ENCODE measurements at places on chromosomes 5 and 9.

GRCh38 chr5:115948091-115948534, 14.2 kb upstream of the LVRN start:
- no peak for DNase-seq

GRCh38 chr5:57175551-57176309, 1.9 kb downstream of the GPBP1 start:
- DNase-seq = no peak

DNA sequence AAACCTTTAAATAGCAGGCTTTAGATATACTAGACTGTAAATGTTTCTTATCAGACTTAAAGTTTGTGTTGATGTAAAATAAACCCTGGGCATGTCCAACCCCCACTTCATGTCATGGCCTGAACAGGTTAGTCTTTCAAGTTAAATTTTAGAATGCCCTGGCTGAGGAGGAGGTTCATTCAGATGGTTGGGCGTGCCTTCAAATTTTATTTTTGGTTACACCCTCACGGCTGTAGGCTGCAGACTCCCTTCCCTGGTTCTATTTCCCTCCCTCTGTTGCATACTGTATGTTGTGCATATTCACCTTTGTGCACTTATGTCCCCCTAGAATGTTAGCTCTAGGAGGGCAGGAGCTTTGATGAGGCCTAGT, 5.3 kb upstream of the BICD2 start:
- no peak for DNase-seq

DNA sequence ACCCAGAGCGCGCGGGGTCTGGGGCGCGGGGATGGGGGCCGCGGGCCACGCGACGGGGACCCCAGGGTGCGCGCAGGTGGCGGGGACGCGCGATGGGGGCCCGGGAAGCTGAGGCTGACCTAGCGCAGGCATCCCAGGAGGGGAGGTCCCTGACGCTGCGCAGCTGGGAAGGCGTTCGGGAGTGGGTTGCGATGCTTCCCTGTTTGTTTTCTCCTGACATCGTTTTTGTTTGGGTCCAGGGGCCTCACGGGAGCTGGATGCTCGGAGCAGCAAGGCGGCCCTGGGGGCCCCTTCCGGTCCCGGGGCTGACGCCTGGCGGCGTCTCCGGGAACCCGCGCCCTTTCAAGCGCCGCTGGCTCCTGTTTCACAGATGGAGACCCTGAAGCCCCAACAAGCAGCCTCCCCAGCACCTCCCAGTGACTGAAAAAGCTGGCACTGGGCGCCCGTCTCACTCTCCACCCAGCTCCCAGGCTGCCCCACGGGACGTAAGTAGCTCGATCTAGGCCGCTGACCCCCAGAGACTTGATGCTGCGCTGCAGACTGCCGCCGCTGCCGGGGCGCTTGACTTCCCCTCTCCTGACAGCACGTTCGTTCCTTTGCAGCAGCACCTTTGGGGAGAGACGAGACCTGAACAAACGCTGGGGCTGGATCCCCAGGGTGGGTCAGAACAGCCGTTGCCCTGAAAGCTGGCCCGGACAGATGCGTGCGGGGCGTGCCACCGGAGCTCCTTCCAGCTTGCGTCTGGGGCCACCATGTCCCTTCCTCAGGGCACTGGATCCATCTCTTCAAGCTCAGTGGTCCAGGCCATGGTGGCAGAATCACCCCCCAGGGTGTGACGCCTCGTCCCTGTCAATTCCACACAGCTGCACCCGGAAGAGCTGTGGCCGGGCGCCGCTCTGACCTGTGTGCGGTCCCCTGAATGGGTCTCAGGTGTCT, 593 bp downstream of the BRD3OS start:
- DNase-seq = no peak

GRCh38 chr5:93279296-93279963, 301.6 kb downstream of the NR2F1-AS1 start:
- no peak for DNase-seq

DNA sequence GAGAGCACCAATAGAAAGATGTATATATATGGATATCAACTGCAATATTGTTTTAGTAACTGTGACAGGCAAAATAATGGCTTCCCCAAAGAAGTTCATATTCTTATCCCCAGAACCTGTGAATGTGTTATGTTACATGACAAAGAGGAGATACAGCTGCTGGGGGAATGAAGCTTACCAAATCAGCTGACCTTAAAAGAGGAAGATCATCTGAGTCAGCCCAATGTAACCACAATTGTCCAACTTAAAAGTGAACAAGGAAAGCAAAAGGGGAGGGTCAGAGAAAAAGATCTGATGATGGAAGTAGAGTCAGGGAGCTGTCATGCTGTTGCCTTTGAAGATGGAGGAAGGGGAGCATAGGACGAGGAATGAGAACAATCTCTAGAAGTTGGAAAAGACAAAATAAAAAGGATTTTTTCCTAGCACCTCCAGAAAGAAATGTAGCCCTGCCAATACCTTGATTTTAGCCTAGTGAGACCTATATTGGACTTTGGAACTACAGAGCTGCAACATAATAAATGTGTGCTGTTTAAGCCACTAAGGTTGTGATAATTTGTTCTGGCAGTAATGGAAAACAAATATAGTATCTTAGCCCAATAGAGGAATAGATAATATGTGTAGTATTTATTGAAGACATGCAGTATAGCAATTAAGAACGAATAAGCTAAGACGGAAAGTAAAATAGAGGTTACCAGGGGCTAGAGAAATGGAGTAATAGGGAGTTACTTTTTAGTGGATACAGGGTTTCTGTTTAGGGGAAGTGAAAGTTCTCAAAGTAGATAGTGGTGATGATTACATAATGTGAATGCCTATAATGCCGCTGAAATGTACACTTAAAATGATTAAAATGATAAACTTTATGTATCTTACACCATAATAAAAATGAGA, 115.9 kb downstream of the PIK3R1 start:
- DNase-seq = no peak

- no peak for DNase-seq
These were observed 65.3 kb upstream of the PPP1R26 start for GRCh38 chr9:135414293-135414692.

DNA sequence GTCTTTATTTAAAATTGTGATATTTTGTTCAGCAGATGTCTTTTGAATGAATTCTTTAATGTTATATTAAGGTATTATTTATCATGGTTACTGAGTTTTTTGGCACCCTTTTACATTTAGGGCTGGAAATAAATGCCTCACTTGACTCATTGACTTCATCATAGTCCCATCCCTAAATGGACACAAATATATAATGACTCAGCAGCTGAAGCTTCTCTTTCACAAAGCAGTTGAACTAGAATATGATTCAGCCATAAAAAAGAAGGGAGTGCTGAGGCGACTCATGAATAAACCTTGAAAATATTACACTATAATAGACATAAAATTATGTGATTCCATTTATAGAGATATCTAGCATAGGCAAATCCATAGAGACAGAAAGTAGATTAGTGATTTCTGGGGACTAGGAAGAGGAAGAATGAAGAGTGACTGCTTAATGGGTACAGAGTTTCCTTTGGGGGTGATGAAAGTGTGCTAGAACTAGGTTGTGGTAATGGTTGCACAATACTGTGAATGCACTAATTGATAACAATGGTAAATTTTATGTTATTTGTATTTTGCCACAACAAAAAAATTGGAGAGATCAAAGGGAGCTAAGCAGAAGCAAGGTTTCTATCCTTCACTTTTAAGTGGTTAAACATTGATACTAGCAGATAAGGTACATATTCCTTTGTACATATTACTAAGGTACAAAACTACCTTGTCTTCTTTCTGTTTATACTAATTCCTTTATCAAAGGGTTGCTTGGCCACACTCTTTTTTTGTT, 449.6 kb downstream of the NTRK2 start:
- no peak for DNase-seq

DNA sequence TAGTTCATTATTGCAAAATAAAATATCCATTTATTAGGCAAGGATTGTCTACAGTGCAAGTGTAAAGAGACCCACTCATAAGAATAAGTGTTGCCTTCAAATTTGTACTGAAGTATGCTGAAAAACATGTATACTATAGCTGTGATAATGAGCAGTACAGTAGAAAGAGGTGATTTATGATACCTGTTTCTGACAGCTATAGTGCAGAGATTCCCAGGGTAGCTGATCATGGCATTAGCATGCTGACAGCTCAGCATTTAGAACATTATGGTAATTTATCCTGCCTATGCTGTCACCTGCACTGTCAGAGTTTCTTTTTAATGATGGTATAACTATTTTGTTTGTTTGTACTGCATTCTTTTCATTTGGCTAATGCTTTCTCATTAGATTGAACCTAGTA, 177.6 kb upstream of the TLX3 start:
- DNase-seq = no peak

DNA sequence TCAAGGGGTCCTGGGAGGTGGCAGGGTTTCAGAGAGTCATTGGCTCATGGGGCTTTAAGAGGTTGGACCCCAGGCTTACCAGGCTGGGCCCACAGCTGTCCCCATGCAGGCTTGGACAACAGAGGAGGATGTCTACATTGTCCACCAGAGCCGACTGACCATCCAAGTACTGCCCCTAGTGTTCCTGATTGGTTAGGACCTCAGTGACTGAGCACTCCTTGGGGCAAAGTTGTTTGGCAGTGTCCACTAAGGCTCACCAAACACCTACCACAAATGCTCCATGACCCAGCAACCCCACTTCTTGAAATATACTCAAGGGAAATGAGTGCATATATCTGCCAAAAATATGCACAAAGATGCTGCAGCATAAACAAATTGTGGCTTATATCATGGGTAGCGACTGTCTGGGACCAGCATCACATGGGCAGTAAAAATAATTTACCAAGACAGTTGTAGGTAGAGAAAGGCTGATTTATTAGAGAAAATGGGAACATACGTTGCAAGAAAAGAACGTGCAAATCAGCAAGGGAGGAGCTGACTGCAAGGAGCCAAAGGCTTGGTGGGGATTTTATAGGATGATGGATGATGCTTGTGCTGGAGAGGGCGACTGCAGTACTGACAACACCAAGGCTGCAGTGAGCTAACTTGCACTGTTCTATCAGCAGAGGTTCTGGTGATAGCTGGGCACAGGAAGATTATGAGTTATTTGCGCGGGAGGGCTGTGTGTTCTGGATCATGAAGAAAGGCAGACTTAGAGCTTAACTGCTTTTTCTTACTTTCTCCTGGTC, 265.2 kb downstream of the GADD45G start:
- DNase-seq = no peak

- DNase-seq = peak; percentile 58
These were observed 422.6 kb downstream of the EFNA5 start for GRCh38 chr5:107248066-107248695.

- no peak for DNase-seq
These were observed 58.7 kb downstream of the RAB3C start for GRCh38 chr5:58641533-58641932.

GRCh38 chr9:129933185-129934040, 98.2 kb downstream of the USP20 start:
- no peak for DNase-seq

- peak; percentile 73 for DNase-seq
These were observed 342.3 kb downstream of the PLK2 start for GRCh38 chr5:58117542-58117941.

DNA sequence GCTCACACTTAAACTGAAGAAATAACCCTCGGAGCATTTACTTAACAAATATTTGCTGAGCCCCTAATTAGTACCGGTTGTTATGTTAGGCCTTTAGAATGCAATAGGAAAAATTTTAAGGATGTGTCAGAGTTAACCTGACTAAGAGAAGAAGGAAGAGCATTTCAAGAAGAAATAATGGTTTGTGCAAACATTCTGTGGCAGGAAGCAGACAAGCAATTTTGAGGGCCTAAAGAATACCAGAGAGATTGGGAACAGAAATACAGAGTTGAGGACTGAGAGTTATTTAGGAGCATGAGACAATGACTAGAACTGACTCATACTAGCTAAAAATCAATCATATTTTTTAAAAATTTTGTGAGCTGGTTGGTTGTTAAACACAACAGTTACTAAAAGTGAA, 218.8 kb downstream of the PRR16 start:
- no peak for DNase-seq
